Fibroblast of skin of back (primary cell): ENCODE measurements at places on chromosomes 11 and 22.

- DNase-seq, result peak; percentile 13
Observed at GRCh38 chr11:121613724-121614123, 161.0 kb upstream of the SORL1-AS1 start.

DNA sequence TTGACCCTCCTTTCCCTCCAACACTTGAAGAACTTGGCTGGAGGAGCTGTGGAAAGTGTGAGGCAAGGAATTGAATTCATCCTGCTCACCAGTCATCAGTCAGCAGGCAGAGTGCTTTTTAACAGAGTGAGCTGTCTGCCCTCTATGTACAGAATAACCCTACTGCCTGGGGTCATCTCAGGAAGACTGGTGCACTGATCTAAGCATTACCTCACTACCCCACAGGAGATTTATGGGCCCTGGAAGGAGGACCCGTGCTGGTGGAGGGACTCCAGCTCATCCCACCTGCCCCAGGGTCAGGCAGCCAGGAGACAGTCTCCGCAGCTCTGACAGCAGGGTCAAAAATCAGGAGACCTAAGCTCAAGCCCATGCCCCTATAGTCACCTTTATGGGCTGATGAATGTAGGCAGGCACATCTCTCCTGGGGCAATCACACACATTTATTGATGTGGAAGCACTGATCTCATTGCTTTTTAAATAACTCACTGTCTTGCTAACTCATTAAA is 270.8 kb upstream of the SESN3 start:
- no peak for DNase-seq

DNA sequence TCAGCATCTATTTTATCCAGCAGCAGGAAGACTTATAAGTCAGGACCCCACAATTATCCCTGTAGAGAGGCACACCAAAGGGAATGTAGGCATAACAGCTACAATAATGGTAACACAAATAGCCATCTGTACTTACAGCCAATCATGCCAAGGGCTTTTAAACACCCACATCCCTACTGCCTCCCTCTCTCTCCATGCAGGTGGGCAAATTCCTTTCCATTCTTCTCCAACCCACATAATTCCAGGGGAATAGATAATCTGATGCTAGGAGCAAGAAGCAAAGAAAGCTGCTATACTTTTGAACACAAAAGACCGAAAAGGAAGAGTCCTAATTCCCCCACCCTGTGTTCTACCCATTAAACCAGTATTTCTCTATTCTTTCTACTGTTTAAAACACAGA is 46.7 kb downstream of the RBFOX2 start:
- DNase-seq, result no peak

- peak; percentile 11 for DNase-seq
Observed at GRCh38 chr22:43289976-43290721, 53.0 kb downstream of the SCUBE1 start.

DNA sequence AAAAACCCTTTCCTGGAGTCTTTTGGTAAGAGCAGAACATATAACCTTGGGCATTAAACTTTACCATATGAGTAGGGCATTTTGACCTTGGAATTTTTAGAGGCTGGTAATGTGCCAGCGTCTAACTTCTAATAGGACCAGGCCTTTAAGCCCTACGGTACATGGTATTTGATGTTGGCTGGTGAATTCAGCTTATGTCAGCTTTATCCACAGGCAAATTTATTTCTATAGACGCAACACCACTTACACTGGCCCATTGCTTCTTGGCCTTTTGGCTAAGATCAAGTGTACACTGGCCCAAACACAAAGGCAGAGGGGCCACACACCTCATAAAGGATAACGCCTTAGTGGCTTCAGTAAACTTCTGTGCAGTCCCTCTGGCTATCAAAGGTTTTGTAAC is 410.2 kb upstream of the LARGE1 start:
- no peak for DNase-seq

DNA sequence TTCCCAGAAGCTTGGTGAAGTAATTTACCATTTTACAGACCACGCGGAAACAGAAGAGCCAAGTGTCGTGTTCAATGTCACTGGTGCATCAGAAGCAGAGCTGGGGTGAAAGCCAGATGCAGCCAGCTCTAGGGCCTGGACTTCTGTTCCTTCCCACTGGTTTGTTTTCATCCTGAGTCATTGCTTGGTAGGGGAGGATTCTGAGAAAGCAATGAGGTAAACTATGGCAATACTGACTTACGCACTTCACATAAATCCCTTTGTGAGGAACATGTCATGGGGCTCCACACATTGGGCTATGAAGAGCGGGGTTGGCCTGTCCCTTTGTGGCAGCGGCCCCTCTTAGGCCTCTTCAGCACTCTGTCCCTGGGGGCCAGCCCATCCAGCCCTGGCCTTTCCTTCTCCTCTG is 52.4 kb upstream of the RBFOX2 start:
- peak; percentile 98 for DNase-seq

GRCh38 chr22:39269095-39269790 is 24.5 kb upstream of the PDGFB start:
- DNase-seq, result no peak

GRCh38 chr11:116925050-116925449 is 87.6 kb upstream of the APOA1 start:
- no peak for DNase-seq

DNA sequence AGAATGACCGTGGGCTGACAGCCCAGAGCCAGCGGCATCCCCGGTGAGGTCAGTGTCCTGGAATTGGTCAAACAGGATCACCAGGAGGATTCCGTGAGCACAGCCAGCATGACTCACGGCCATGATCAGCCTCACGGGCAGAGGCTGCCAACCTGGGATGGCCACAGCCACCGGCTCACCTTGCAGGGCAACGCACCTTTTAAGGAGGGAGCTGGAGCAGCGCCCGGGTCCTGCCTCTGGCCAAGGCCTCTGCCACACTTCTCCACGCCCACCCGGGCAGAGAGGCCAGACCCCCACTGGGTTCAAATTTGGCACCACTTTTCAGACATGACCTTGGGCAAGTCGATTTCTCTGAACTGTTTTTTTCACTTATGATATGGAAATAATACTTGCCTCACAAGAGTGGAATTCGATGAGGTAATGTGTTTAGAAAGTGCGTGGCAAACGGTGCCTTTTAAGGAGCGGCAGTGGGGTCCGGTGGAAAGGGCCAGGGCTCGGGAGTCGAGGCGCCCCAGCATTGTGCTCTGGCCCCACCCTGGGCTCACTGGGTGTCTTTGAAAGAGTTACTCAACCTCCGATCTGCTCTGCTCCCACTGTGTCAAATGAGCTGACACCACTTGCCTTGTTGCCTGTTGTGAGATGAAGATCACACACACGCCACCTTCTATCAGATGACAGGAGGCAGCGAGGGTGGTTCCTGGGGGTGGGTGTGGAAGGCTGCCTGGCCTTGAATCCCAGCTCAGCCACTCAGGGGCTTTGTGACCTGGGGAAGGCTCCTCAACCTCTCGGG is 16.0 kb downstream of the TXN2 start:
- peak; percentile 97 for DNase-seq

DNA sequence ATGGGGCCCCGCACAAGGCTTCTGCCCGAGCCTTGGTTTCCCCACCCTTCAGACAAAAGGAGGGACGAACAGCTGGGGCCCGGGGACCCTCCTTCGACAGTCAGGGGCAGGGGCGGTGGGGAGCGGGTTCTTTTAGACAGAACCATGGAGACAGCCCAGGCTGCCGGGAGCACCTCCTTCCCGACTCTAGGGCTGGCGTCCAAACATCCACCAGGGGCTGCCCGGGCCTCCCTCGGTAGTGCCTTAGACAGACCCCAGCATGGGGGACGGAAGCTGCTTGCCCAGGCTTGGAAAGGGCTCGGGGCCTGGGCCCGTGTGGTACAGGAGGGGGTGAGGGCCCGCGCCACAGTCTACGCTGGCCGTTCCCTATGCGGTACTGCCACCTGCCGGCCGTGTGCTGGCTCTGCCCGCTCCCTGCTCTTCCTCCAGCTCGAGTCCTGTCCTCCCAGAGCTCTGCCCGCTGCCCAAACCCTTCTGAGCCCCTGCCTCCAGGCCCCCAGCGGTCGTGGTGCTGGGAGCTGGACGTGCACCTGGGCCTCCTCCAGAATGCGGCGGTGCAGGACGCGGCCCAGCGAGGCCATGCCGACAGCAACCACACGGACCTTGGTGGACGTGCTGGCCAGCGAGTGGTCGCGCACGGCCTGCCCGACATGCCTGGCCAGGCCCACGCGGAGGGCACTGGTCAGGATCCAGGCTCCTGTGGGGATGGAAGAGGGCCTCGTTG is 20.1 kb downstream of the TSSC4 start:
- DNase-seq, result peak; percentile 56

DNA sequence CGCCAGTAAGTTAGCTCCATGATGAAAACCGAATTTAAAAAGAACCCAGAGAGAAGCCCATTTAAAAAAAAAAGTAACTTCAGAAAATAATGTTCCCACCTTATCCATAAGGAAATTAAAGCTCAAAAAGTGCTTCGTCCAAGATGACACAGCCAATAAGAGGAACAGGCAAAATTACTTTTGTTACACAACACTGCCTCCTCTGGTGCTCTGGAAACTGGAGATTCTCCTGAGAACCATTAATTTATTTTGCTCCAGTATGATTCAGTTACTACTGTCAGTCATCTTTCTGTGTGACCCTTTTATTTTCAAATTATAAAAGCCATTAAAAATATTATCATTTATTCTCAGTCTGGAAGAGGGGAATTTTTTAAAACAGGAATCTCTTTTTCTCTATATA is 2.0 kb downstream of the IFT27 start:
- DNase-seq, result peak; percentile 47

DNA sequence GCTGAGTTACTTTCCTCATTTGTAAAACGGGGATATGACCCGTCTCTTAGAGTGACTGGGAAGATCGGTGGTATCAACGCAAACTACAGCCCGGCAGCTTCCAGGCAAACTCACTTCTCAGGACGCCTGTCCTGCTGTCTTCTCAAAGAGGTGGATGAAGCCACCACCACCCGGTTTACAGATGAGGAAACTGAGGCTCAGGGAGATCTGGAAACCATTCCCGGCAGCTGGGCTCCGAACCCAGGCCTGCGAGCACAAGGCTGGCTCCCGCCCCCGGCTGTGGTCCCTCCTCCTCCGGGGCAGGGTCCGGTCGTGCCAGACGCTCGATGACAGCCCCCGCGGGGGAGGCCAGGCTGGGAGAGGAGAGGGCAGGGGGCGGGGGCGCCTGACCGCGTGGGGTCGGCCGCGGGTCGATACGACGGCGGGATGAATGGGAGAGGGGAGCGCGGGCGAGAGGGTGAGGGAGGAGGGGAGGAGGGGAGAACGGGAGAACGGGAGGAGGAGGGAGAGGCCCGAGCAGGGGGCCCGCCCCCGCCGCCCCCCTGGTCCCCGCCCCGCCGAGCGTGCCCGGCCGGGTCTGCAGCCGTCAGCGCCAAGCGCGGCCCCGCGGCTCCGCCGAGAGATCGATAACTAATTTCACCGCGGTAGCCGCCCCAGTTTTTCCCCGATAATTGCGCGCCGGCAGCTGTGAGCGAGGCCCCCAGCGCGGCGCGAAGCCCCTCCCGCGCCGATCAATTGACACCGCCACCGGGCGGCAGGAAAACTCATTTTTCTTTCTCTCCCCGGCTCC is 14.0 kb downstream of the IGLL1 start:
- DNase-seq, result no peak

DNA sequence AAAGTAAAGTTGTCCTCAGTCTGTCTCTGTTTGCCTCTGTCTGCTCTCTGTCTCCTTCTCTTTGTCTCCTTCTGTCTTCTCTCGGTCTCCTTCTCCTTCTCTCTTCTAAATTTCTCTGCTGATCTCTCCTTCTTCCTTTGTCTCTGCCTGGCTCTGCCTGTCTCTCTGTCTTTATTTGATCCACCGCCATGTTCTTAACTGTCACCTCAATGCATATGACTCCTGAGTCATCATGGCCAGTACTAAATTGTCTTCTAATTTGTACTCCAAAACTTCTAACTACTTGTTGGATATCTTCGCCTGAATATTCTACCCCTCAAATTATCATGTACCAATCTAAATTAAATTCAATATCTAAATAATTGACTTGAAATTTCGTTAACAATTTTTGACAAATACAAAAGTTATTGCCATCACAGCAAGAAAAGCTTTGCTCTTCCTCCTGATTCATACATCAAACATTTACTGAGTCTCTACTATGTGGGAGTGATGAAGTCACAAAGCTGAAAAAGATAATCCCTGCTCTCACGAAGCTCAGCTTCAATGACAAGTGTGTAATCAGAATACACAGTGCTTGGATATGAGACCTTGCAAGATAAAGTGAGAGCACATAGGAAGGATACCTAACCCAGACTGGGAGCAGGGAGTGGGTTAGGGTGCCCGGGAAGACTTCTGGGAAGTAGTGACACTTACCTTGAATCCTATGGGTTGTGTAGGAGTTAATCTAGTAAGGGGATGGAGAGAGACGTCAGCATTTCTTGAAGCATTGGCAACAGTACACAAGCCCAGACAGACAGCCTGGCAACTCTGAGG is 193.0 kb downstream of the MAML2 start:
- peak; percentile 92 for DNase-seq

GRCh38 chr11:7851391-7851790 is 54.6 kb upstream of the OR5P2 start:
- DNase-seq, result no peak

- DNase-seq, result peak; percentile 66
Observed at GRCh38 chr11:47186076-47186699, at the start of gene PACSIN3. Gene PACSIN3 (minus strand): TSS chr11:47186434. CDS start chr11:47182727, 3,707 bp downstream.

DNA sequence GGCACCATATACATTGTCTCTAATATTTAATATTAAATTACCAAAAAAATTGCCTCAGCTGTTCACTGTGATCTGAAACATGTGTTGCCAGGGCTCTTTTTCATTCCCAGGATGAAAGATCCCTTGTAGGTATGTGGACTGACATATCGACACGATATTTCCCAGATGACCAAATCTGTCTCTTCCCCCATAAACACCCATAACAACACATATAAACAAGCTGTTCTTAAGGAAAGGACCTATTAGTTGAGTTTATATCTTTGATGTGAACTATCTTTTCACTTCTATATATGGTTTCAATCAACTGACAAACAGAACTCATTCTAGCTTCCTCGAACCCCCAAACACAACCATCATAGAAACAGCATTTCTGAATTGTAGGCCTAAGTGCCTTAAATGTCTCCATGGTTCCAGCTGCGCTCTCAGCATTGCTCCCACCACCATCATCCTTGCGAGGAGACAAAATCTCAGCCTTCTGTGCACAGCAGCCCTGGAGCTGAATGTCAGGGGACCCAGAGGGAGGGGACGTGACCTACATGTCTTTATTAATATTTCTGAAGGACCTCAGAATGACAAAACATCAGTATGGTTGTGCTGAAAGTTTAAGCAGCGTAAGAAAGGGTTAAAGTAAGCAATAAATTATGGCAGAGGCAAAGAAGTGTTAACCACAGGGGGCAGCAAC is 67.0 kb downstream of the ETS1 start:
- DNase-seq, result no peak

- DNase-seq, result no peak
Observed at GRCh38 chr11:65719871-65720210, 757 bp downstream of the RNASEH2C start.
